ENCODE measurements at places on chromosomes 6 and 20.
A peak's percentile ranks its signal among the peaks of the same experiment; 100 is the strongest.

- DNase-seq = peak; percentile 33
Observed at GRCh38 chr20:36093025-36093803, 61.3 kb upstream of the EPB41L1 start.

- DNase-seq = no peak
Observed at GRCh38 chr6:37674161-37674560, 23.5 kb downstream of the MDGA1 start.

DNA sequence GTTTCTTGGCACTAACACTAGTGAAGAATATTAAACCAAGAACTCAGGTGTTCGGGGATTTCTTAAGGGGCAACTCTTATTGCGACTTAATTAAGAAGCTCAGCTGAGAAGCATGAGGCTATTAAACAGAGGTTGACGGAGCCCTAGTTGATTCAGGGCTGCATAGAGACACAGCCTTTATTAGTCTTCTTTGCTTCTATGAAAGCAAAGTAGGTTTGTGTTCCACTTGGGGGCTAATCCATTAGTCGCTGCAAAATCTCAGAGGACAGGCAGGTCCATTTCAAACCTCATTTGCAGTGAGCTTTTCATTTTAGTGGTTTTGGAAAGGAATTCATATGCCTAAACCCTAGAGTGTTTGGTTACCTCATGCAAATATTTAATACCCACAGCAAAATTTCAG, 506.6 kb upstream of the SULF2 start:
- DNase-seq = no peak

- no peak for DNase-seq
Observed at GRCh38 chr20:32541323-32542258, 43.5 kb downstream of the NOL4L start.

- DNase-seq = peak; percentile 82
Observed at GRCh38 chr6:31203345-31203979, 33.0 kb upstream of the POU5F1 start.

GRCh38 chr20:47785854-47786764, 828 bp upstream of the SULF2 start:
- peak; percentile 29 for DNase-seq

- DNase-seq = no peak
Observed at GRCh38 chr20:42502591-42502990, 687.1 kb downstream of the PTPRT start.

- no peak for DNase-seq
Observed at GRCh38 chr6:15375638-15376290, 129.9 kb downstream of the JARID2 start.

DNA sequence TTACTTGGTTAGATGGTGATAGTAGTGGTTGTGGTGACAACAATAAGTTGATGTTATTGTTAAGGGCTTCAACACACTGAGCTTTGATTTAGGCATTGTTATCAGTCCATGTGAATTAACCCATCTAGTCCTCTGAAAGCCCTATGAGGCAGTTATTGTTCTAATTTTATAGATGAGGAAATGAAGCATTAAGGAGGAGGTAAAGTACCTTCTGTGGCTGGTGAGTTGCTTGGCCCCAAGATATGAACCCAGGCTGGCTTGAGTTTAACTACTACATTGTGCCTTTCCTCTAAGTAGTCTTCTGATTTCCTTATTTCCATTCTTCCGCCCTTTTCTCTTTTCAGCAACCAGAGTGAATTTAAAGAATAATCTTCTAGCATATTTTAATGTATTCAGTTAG, 81.7 kb downstream of the QKI start:
- no peak for DNase-seq

DNA sequence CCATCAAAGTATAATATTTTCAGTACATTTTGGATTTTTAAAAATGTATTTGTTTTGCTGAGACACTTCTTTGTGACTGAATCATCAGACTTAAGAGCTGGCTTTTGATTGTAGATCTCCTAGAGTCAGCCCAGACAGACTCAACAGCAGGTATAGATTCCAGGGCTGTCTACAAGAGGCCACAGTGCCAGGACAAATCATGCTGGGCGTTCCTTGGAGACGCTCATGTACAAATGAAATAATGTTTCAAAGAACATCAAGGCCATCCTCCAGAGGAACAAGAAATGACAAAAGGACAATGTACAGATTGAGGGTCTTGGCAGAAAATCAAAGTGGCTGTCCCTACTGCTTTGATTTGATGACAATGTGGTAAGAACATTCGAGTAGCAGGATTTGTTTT, 369.3 kb downstream of the GRIK2 start:
- no peak for DNase-seq

- DNase-seq = no peak
Observed at GRCh38 chr20:26135325-26136110, 438.9 kb upstream of the ZNF337 start.

- DNase-seq = no peak
Observed at GRCh38 chr6:135703007-135703406, 148.5 kb upstream of the PDE7B start.

- no peak for DNase-seq
Observed at GRCh38 chr6:28867086-28867409, 56.7 kb downstream of the TRIM27 start.

- DNase-seq = no peak
Observed at GRCh38 chr20:1891263-1892118, 3.7 kb upstream of the SIRPA start.

- peak; percentile 46 for DNase-seq
Observed at GRCh38 chr20:45095805-45096238, 5.1 kb downstream of the KCNS1 start.

DNA sequence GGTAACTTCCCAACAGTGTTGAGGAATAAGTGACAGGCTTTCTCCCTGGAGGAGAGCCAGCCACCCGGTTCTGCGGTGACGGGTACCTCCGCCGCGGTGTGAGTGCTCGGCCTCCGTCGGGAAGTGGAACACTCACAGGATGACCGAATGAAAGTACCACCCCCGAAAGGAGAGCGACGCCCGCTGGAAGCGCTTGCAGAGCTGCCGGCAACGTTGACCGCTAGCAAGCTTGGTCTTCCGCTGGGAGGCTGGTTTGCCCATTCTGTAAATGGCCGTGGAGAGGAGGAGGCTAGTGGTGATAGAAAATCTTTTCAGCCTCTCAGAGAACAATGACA, 614 bp upstream of the TMEM242 start:
- DNase-seq = no peak

GRCh38 chr20:40691566-40692239, 2.7 kb upstream of the MAFB start:
- no peak for DNase-seq

DNA sequence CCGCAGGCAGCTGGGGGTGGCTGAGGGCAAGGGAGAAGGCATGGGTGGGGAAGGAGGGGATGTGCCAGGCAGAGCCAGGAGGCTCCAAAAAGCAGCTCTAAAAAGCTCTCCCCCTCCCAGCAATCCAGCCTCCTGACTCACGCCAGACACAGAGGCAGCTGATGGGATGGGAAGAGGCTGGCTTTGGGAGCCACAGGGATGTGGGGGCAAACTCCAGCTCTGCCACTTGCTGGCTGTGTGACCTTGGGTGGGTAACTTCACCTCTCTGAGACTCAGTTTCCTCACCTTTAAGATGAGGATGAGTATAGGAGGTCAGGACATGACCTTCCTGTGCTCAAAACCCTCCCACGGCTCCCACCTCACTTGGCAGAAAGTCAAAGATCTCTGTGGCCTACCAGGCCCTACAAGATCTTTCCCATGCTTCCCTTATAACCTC, 148.9 kb downstream of the CEBPB start:
- DNase-seq = no peak
